ENCODE measurements at places on chromosomes 4 and X.

GRCh38 chrX:119055687-119056086 is 17.1 kb upstream of the CT47C1 start:
- no peak for DNase-seq

DNA sequence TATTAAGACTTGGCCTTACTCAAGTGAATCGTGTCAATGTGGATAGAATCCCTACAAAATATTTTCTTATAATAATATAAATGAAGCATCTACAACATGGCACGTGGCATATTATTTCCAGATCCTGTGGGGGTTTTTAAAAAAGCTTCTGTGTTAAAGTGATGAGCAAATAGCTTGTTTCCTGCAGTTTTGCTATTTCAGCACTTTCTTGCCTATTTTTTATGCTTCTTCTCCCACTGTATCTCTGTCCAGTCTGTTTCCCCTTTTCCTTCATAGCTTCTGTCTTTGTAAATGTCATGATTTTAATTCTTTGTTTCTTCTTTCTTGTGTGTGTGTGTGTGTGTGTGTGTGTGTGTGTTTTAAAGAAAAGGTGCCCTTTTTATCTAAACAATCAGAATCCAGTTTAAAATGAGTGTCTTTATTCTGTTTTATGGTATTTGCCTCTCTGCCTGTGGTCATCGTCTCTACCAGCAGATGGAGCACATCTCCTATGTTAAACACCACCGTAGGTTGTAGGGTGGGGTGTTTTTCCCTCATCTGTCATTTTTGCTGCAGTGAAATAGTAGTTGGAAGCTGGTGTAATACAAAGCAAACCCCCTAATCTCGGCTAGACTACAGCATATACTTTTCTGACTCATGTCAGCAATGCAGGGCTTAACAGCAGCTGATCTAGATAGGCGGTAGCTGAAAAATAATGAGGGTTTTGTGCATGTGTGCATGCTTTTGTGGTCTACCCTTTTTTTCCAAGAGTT is 33.1 kb downstream of the FTHL17 start:
- peak; percentile 1 for DNase-seq

- DNase-seq, result no peak
These were observed 53.7 kb downstream of the KDM5C start for GRCh38 chrX:53171356-53171755.

- DNase-seq, result no peak
These were observed 254.6 kb upstream of the LDB2 start for GRCh38 chr4:17152941-17153540.

DNA sequence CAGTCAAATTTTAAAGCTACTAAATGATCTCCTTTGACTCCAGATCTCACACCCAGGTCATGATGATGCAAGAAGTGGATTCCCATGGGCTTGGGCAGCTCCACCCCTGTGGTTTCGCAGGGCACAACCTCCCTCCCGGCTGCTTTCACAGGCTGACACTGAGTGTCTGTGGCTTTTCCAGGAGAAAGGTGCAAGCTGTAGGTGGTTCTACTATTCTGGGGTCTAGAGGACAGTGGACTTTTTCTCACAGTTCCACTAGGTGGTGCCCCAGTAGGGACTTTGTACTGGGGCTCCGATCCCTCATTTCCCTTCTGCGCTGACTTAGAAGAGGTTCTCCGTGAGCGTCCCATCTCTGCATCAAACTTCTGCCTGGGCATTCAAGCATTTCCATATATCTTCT is 845.2 kb downstream of the PCDH18 start:
- DNase-seq, result no peak

DNA sequence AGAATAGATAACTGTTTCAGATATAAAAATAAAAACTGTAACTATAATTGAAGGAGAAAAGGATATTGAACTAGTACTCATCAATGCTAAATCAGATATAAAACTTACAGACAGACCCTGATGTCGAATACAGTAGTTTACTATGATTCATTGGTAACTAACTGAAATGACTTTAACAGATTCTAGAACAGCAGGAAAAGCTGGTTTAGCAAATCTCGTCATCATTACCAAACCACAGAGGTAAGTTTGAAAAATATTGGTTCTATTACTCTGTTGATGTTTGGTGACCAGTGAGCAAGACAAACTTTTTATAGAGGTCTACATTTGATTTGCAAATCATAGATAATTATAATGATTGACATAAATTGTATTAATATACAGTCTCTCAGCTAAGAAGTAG is 551.4 kb upstream of the ADGRL3 start:
- DNase-seq, result no peak

Data from CD4-positive, alpha-beta T cell treated with Interleukin-10 for 1 hour (primary cell).